ENCODE measurements at places on chromosomes 11 and 22. TPM values are rescaled to one million over a fixed set of nuclear protein-coding genes. Genes with fewer than 3 reads are reported as not detected.

C1QTNF5 gene
- 32.2 TPM for total RNA-seq

- peak overlapping the region; percentile 74 for H3K4me3 ChIP-seq
- peaks cover 50% of the 10 kb centered on the region for H3K4me1 ChIP-seq
- no peaks in the 10 kb centered on the region for H3K36me3 ChIP-seq
- no peaks in the 10 kb centered on the region for H3K27me3 ChIP-seq
- H3K27ac ChIP-seq, result peak overlapping the region; percentile 97
Observed at GRCh38 chr11:108221911-108222573, 396 bp downstream of the NPAT start.

DNA sequence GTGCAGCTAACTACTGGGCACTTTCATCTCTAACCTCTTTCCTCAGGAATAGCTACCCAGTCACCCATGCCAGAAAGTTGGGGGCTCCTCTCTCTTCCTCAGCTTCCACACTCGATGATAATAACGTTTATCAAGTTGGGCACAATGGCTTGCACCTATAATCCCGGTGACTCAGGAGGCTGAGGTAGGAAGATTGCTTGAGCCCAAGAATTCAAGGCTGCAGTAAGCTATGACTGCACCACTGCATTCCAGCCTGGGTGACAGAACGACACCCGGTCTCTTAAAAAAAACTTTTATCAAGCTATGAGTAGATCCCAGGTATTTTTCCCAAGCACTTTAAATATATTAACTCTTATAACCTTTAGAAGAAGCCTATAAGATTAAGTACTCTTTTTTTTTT is 2.0 kb downstream of the SF3A1 start:
- peak overlapping the region; percentile 95 for H3K27ac ChIP-seq
- no peak for DNase-seq
- no peaks in the 10 kb centered on the region for H3K27me3 ChIP-seq
- peaks cover 52% of the 10 kb centered on the region for H3K4me1 ChIP-seq
- peak overlapping the region; percentile 89 for H3K4me3 ChIP-seq

POLR3H gene
- 21.4 TPM for total RNA-seq

- H3K27ac ChIP-seq, result no peak overlapping the region
- no peaks in the 10 kb centered on the region for H3K36me3 ChIP-seq
- H3K4me1 ChIP-seq, result no peaks in the 10 kb centered on the region
- H3K4me3 ChIP-seq, result no peak overlapping the region
Observed at GRCh38 chr11:112958670-112959069, 2.5 kb upstream of the NCAM1 start.

DNA sequence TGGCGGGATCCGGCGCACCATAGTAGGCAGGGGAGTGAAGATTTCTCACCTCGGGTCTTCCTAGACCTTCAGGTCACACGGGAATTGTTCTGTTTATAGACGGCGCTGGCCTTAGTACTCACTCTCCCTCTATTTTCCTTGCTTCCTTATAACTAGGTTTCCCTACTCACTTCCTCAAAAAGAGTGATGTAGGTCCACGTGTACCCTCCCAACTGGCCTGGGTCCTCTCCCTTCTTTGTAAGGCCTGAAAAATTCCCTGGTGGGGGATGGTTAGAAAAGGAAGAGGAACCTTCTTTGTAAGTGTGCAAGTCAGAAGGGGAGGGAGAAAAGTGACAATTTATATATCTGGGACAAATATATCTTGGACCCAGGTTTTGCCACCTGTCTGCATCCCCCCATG is 2.9 kb upstream of the TMEM9B start:
- no peak overlapping the region for H3K4me3 ChIP-seq
- H3K27me3 ChIP-seq, result no peaks in the 10 kb centered on the region
- H3K36me3 ChIP-seq, result no peaks in the 10 kb centered on the region
- no peak for DNase-seq
- no peak overlapping the region for H3K27ac ChIP-seq
